Hippocampal formation (tissue), 2 donors: ENCODE measurements at places on chromosomes 12 and 14.

DNA sequence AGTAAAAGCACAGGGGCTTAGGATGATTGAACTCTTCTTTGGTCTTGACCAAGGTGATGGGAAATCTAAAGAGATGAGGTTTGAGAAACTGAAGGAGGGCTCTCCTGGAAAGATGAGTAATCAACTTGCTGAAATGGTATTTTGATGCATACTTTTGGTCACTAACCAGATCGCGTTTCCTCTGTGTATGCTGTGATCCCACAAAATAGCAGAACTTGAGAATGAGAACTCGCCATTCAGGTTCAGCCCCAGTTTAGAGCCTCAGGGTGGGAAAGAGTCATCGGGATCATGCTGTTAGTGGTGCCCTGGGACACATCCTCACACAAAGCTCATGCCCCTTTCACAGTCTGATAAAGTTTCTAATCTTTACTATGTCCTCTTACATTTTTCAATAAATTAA, 488.8 kb downstream of the ETNK1 start:
- no peak for DNase-seq

- DNase-seq, result no peak
Observed at GRCh38 chr12:52805739-52806138, 8.2 kb downstream of the KRT4 start.

DNA sequence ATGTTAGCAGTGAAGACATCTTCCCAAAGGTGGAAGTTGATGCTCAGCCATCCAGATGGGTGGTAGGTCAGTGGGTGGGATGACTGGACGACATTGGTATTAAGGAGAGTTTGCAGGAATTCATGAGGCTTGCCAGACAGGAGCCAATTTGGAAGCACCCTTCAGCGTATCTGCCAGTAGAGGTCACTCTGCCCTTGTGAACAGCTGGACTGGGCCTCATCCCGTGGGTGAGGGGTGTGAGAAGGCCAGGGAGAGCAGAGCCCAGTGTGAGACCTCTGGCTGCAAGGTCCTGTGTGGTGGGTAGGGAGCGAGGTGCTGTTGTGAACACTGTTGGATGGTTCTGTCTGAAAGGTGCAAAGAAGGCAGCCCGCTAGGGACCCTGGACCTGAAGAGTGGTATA, 37.7 kb downstream of the SLC5A8 start:
- no peak for DNase-seq

DNA sequence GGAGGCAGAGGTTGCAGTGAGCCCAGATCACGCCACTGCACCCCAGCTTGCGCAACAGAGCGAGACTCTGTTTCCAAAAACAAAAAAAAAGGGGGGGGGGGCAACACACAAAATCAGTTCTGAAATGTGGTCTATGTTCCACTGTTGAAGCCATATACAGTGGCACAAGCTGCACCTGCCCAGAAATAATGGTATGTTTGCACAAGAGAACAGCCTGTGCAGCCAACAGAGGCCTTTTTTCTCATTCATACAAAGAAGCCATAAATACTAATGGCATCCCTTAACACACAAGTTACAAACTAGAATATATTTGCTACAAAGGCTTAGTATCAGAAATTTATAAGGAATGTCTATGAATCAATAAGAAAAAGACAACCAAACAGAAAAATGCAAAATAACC, 37.1 kb downstream of the ITPR2 start:
- no peak for DNase-seq

GRCh38 chr14:101217080-101217463, 313.6 kb upstream of the RTL1 start:
- DNase-seq, result no peak

DNA sequence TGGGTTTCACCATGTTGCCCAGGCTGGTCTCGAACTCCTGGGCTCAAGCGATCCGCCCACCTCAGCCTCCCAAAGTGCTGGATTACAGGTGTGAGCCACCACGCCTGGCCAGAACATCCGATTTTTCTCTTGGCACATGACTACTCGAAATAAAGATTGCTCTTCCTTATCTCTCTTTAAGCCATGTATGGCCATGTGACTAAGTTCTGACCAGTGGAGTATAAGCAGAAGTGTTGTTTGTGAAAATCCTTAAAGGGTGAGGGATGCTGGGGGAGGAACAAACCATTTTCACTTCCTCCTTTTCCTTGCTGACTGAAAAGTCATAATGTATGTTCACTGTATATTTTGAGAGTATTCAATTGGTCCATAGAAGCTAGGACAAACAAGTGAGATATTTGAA, 50.7 kb upstream of the ATF7IP start:
- no peak for DNase-seq

DNA sequence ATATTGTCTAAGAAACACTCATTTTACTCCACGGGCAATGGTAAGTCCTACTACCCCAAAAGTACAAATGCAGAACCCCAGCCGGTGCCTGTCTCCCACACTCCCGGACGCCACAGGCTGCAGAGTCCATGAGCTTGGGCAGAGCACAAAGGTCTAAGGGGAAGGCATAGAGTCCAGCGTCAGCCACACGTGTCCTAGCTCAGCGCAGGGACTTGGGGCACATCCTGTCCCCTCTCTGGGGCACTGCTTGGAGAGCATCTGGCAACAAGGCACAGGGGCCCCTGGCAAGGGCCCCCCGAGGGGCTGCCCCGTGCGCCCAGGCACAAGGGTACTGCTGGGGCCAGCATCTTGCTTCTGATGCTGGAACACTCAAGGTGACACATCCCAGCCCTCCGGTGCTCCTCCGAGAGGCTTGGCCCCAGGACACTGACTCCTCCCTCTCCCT, 58.4 kb downstream of the BCL11B start:
- DNase-seq, result no peak
